ENCODE measurements at places on chromosomes 1 and 21.

DNA sequence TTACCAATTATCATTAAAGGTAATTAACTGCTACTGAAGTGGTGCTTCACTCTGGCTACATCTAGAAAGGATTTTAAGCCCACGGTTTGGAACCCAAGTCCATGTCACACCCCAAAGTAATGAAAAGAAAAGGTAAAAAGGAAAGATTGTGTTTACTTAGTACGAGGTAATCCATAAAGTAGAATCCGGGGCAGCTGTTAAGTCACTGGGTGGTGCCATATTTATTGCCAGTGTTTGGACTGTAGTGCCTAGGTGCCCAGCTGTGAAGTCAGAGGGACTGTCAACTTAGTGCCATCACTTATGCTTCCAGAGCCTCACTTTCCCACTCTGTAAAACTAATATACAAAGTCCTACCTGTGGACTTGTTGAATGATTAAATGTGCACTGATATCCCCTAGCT lies 52.2 kb upstream of the GRHL3 start:
- no peak for DNase-seq
- H3K36me3 ChIP-seq = no peaks in the 10 kb centered on the region
- no peaks in the 10 kb centered on the region for H3K27me3 ChIP-seq
- H3K27ac ChIP-seq = no peak overlapping the region
- H3K4me1 ChIP-seq = no peaks in the 10 kb centered on the region
- no peak overlapping the region for H3K4me3 ChIP-seq

- no peak overlapping the region for H3K4me3 ChIP-seq
- peak overlapping the region; percentile 89 for H3K27ac ChIP-seq
- no peaks in the 10 kb centered on the region for H3K27me3 ChIP-seq
These were observed 41.7 kb downstream of the CASZ1 start for GRCh38 chr1:10754568-10755329.

- no peaks in the 10 kb centered on the region for H3K4me1 ChIP-seq
- H3K27ac ChIP-seq = no peak overlapping the region
- no peak overlapping the region for H3K4me3 ChIP-seq
- H3K27me3 ChIP-seq = peaks cover 93% of the 10 kb centered on the region
These were observed 11.4 kb downstream of the UBASH3A start for GRCh38 chr21:42414928-42415769.

- H3K36me3 ChIP-seq = no peaks in the 10 kb centered on the region
- H3K27me3 ChIP-seq = no peaks in the 10 kb centered on the region
- no peak overlapping the region for H3K4me3 ChIP-seq
These were observed 120.6 kb downstream of the NAV1 start for GRCh38 chr1:201659572-201659971.

- peak overlapping the region; percentile 97 for H3K27ac ChIP-seq
- peak; percentile 21 for DNase-seq
- H3K27me3 ChIP-seq = no peaks in the 10 kb centered on the region
These were observed 572 bp downstream of the ATP1B1 start for GRCh38 chr1:169106921-169107602.

- H3K36me3 ChIP-seq = no peaks in the 10 kb centered on the region
- peaks cover 22% of the 10 kb centered on the region for H3K4me1 ChIP-seq
- no peaks in the 10 kb centered on the region for H3K27me3 ChIP-seq
These were observed 13.8 kb downstream of the LYST start for GRCh38 chr1:235852887-235853286.

DNA sequence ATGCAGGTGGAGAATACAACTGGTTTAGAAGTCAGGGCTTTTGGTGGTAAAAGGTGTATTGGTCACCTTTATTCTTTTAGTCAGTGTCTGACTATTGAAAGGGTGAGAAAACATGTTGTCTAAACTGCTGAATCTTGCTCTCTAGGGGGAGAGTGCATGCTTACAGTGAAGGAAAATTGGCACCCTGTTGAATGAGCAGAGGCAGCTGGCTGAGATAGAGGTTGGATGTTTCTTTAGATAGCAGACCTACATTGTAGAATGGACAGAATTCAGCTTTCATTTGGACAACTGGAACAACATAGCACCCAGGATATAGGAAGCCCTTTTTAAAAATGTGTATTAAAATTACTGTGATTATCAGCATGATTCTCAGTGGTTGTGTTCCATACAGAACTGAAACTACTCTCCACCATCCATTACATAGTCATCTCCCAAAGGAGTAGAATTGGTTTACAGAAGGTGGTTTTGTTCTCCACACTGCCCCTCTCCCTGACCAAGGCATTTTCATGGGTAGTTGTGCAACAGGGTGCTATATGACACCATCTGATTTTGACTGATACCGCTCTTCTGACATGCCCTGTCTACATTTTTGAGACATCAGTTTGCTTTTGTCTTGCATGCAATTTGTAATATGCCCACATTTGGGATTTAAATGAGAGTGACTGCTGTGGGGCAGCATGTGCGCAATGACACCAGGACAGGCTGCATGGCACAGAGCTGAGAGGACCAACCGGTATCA lies 16.2 kb downstream of the RHOU start:
- no peaks in the 10 kb centered on the region for H3K36me3 ChIP-seq
- H3K27me3 ChIP-seq = peaks cover 78% of the 10 kb centered on the region
- H3K4me1 ChIP-seq = peaks cover 10% of the 10 kb centered on the region
- no peak overlapping the region for H3K4me3 ChIP-seq
- no peak overlapping the region for H3K27ac ChIP-seq

Data from left ventricle myocardium inferior (tissue), 1 donor.